ENCODE measurements at places on chromosomes 1 and 21. TPM values are rescaled to one million over a fixed set of nuclear protein-coding genes. Genes with fewer than 3 reads are reported as not detected.

The FCRL3 gene
- 0.06 TPM for polyA plus RNA-seq

DNA sequence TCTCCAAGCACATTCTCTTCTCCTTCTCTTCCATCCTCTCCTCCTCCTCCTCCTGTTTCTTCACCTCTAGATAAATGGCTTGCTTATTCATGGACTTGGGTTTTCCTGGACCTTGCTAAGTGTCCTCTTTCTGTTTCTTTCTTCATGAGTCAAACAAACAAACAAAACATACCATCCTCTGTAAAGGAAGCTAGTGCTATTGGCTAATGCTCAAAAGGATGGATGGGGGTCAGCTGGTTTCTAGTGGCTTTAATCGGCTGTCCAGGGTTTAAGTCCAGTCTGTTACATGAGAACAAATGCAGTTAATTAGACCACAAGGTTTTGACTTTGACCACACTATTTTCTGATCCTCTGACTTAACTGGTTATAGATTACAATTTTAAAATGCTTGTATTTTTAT, 83.8 kb upstream of the TSPAN2 start:
- DNase-seq = no peak

DNA sequence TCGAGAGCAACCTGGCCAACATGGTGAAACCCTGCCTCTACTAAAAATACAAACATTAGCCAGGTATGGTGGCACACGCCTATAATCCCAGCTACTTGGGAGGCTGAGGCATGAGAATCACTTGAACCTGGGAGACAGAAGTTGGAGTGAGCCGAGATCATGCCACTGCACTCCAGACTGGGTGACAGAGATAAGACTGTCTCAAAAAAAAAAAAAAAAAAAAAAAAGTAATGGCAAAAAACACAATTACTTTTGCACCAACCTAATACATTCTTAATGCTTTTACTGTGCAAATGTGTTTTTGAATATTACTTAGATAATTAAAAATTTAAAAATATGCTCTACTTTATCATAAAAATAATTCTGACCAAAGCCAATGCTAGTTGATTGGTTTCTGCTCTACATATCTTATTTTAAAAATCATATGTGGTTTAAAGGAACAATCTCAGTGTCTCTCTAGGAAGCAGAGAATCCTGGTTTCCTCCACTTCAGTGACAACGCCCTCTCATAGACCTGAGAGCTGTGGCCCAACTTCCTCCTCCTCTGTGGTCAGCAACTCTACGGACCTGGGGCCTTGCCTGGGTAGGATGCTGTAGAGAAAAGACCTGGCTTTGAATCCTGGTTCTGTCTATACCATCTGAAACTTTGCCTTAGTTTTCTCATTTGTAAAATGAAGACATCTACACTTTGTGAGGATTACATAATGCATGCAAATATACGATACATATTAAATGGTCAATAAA, 64.7 kb downstream of the TGFBR3 start:
- no peak for DNase-seq

DNA sequence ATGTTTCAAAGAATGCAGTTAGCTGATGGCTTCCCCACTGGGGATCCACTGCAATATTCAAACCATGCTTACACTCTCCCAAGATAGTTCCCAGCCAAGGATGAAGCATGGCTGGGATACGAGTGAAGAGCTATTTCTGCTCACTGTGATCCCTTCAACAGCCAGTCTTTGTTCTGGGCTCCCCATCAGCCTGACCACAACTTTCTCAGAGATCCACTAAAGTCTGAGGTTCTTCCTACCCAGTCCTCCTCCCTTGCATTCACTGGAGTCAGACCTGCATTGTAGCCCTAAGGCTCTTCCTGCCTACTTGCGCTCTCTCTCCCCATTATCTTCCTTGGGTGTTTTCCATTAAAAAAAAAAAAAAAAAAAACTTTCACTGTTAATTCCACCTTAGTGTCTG, 101.4 kb downstream of the TTLL7 start:
- DNase-seq = no peak

DNA sequence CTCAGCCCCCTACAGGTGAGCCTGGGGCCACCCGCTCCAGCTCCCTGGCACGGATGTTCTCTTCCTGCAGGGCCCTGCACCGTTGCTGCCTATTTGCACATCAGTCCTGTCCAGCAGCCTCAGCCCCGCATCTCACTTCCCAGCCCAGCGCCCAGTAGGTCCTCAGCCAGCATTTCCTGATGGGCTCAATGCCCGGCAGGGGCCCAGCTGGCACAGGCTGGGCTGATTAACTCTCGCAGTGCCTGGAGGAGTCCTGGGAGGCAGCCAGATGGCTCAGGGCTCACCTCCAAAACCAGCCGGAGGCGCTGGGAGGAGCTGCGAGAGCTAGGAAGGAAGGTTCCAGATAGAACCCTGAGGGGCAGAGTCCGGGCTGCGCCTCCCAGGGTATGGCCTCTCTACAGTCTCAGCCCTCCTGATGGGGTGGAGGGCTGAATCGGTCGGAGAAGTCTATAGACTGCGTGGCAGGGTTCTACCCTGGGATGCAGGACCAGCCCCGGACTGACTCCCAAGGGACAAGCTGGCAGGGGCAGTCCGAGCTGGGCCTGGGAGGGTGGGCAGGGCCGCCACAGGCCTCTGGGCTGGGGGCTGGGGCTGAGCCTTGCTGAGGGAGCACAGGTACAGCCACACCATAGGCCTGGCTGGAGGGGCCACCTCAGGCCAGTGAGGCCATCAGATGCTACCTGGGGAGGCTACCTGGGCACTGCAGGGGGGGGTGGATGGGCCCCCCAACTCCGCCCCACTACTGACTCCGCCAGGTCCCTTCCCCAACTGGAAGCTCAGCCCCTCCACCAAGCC, 19.2 kb upstream of the CLSTN1 start:
- no peak for DNase-seq

- no peak for DNase-seq
Observed at GRCh38 chr1:84060781-84061180, 61.8 kb upstream of the TTLL7 start.

The ARMH1 gene
- 8.2 TPM for polyA plus RNA-seq

GRCh38 chr1:53577761-53578100, 118.5 kb downstream of the DMRTB1 start:
- DNase-seq = no peak

The FCN3 gene
- polyA plus RNA-seq = 1.6 TPM

The RGS7 gene
- 5.3 TPM for polyA plus RNA-seq

- DNase-seq = no peak
Observed at GRCh38 chr1:6176779-6177178, 3.3 kb downstream of the CHD5 start.

All from right renal pelvis (tissue), 4 donors.